Right hindlimb (tissue), 1 donor: ENCODE measurements at places on chromosomes 3 and 15.

- no peak for DNase-seq
These were observed 39.0 kb downstream of the LRTM1 start for GRCh38 chr3:54888873-54889272.

DNA sequence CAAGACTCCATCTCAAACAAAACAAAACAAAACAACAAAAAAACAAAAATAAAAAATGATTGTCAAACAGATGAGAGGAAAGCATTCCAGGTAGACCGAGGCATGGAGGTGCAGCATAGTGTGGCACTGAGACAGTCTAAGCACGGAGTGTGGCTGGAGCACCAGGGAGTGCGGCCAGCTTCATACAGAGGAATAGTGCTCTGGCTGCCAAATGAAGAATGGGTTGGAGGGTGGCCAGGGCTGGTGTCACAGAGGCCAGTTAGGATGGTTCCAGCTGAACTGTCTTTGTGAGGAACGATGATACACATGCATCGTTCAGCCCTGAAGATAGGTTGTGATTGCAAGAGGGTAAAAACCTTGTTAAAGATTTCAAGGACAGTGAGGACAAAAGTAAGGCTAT lies 28.3 kb downstream of the MITF start:
- peak; percentile 49 for DNase-seq

GRCh38 chr3:42983927-42984326 lies 4.8 kb downstream of the GASK1A start:
- DNase-seq: no peak

DNA sequence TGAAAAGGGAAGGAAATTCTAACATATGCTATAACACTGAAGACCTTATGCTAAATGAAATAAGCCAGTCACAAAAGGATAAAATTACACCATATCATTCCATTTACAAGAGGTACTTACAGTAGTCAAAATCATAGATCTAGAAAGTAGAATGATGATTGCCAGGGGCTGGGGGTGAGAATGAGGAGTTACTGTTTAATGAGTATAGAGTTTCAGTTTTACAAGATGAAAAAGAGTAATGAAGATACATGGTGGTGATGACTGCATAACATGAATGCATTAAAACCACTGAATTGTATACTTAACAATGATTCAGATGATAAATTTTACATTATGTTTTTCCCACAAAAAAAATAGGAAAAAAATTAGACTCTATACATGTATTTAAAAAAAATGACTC lies 152.6 kb downstream of the SCAPER start:
- no peak for DNase-seq

- no peak for DNase-seq
These were observed 23.9 kb downstream of the SEC22C start for GRCh38 chr3:42557854-42558253.

DNA sequence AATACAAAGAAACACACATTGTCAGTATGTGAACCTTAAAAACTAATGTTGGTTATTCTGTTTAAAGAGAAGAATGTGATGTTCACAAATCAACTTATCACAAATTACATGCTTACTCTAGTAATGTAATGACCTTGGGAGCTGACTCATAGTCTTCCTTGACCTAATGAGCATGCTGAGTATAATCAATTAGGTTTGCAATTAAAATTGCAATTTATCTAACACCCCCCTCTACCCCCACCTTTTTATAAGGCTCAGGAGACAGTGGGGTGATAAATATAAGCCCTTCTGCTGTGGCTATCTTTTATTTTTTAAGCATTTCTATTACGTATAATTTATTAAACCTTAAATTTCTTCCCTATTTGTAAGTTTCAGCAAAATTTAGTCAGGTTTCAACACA lies 947.8 kb upstream of the CFAP20DC start:
- DNase-seq: no peak

- peak; percentile 8 for DNase-seq
These were observed 282.5 kb upstream of the TLE3 start for GRCh38 chr15:70379938-70380883.

- DNase-seq: peak; percentile 72
These were observed 69.5 kb downstream of the KLF15 start for GRCh38 chr3:126287536-126288241.

- no peak for DNase-seq
These were observed 16.0 kb downstream of the DNAJC19 start for GRCh38 chr3:180973543-180973942.

DNA sequence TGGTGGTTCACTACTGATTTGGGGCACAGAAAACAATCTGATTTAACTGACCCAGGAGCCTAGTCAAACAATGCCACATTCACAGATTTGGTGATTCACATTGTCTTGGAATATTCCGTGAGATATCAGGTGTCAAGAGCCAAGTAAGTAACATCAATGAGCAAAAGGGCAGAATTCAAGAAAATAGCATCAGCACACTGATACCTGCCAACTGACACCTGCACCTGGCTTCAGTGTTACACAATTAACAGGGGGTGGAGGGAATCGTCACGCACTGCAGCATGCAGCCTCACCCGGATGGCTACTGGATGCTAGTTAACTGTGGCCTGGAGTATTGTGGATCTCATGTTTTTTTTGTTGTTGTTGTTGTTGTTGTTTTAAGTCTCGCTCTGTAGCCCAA lies 17.6 kb downstream of the CCNL1 start:
- DNase-seq: no peak

GRCh38 chr3:31142543-31142942 lies 248.1 kb upstream of the GADL1 start:
- no peak for DNase-seq

- DNase-seq: peak; percentile 65
These were observed 12.2 kb downstream of the MUC20 start for GRCh38 chr3:195732940-195733339.

- no peak for DNase-seq
These were observed 37.1 kb downstream of the ZNF106 start for GRCh38 chr15:42453826-42454225.

GRCh38 chr15:40104865-40105516 lies 3.7 kb downstream of the BMF start:
- peak; percentile 94 for DNase-seq

DNA sequence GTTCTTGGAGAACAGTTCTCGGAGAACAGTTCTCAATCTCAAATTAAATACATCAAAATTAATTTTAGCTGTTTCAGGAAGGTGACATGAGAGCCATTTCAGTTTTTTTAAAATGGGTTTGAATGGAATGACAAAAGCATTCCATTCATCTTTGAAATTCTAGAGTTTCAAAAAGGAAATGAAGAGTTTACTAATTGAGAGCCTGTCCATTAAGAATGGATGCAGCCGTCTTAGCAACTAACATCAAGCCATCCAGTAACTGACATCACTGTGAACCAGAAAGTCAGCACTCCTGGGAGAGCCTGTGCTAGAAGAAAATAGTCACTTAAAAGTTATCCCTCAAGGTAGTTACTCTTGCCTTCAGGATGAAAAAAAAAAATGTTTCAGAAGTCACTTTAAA lies 47.0 kb upstream of the FSTL1 start:
- DNase-seq: no peak

GRCh38 chr3:45994419-45995235 lies 997 bp downstream of the FYCO1 start:
- peak; percentile 43 for DNase-seq

DNA sequence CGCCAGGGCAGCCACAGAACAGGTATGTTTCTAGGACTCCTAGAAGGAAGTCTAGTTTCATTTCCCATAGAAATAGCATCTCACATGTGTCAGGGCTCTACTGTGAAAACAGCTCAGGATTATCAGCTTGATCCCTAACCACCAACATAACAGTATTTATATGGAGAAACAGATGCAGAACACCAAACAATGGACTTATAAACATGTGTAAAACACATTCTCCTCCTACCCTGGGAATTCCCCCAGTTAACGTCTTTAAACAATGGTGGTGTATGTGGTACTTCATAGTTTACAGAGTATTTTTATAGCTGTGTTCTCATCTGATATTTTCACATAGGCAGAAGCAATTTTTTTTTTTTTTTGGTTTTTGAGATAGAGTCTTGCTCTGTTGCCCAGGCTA lies 9.7 kb downstream of the TNFSF10 start:
- no peak for DNase-seq

GRCh38 chr15:68783226-68784058 lies 37.3 kb downstream of the ANP32A start:
- no peak for DNase-seq

GRCh38 chr15:63016234-63016633 lies 26.3 kb upstream of the TPM1 start:
- DNase-seq: no peak

DNA sequence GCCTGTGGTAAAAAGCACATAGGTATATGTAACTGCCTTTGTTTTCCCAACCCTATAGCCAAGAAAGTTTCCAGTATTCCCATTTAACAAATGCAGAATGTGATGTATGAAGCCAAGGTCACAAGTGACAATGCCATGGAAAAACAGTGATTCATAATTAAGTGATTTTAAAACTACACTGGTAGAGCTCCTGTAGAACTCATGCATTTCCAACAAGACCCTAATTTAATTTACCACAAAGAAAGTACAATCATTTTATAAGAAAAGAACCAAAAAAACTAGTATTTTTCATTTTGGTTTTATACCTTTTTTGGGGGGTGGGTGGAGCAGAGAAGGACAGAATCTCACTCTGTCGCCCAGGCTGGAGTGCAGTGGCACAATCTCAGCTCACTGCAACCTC lies 82.0 kb downstream of the STAG1 start:
- no peak for DNase-seq

- DNase-seq: no peak
These were observed 258.3 kb downstream of the CGGBP1 start for GRCh38 chr3:87800516-87800915.

DNA sequence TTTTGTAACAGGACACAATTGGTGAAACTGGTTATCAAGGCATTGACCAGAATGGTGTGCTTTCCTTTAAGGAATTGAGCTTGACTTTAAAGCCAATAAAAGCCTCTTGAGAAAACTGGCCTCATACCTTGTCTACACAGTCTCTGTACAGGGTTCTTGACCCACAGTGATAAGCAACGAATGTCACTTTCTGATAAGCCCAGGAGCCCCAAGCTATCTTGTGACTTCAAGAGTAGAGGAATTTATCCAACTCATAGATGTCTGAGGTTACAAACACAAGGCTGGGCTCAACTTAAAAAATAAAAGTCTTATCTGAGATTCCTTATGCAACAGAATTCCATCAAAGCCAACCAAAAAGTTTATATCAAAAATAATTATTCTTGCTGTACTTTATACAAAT lies 212.1 kb downstream of the GBE1 start:
- DNase-seq: no peak

DNA sequence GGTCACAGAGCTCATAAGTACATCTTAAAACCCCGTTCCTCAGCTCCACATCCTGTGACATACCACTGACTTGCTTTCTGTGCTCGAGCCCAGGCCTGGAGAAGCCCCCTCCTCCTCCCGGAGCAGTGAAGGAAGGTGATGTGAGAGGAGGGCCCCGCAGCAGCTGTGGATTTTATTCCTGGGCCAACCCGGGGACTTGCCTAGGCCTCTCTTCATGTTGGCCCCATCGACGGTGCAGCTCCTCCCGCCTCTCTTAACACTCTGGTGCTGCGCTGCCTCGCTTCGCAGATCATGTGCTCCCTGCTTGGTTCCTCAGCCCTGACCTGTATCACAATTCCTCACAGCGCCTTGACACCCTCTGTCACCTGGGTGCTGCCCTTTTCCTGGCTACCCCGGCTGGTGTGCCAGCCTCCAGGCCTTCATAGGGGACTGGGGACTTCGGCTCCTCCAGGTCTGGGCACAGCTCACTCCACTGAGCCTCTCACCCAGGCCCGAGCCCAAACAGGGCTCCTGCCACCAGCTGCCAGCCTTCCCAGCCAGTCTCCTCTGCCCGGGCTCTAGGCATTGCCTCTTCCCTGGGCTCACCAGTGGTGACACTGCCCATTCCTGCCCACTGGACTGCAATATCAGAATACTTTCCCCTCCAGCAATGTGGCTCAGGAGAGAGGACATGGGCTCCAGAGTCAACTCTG lies 21.5 kb downstream of the MAGEF1 start:
- DNase-seq: peak; percentile 78

- DNase-seq: no peak
These were observed 4.5 kb downstream of the GPR156 start for GRCh38 chr3:120280566-120280965.

DNA sequence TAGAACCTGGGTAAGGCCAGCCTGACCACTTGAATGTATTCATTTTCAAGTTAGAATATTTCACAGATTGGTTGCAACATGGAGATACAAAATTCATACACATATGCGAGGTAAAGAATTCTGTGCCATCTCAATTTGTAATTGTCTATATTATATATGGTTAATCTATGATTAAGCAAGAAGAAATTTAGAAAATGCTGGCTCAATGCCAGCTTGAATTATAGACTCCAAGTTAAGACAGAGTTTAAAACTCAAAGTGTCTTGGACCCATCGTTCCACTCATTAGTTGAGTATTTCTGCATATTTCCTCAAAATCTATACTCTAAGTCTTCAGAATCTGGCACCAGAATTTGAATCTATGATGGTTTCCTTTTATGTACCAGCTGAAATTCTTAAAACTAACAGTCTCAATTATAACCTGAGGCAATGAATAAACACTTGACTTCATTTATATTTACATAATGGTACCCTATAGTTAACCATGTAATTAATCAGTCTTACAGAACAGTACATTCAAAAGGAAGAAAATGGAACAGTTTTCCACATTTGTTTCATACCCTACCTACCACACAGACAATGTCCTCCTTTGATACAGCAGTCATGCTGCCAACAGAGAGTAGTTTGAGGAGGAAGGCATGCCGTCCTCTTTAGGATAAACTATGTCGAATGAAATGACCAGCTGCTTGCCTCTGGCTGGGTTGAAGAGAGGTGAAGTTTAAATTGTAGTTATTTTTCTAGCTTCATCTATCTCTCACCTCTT lies 95.7 kb downstream of the CD47 start:
- DNase-seq: no peak

DNA sequence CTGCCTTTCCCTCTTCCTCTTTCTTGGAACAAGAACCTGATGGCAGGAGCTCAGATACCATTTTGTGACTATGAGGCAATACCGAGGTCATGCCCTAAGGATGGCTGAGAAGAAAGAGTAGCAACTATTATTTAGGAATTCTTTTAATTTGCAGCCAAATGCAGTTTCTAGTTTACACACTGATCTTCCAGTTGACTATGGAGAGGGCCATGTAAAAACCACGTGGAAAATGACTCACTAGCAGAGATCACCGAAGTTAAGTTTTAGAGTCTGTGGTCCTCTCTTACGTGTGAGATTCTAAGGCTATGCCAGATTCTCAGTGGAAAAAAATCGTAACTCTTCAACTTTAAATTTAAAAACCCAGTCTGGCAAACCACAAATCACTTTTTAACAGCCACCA lies 7.8 kb downstream of the BNC1 start:
- no peak for DNase-seq
